Activated T-cell treated with anti-CD3 and anti-CD28 coated beads, Interleukin-2, amount 50 U/mL, for 24 hours (primary cell): ENCODE measurements at places on chromosomes 6 and 20.
A peak's percentile ranks its signal among the peaks of the same experiment; 100 is the strongest.

DNA sequence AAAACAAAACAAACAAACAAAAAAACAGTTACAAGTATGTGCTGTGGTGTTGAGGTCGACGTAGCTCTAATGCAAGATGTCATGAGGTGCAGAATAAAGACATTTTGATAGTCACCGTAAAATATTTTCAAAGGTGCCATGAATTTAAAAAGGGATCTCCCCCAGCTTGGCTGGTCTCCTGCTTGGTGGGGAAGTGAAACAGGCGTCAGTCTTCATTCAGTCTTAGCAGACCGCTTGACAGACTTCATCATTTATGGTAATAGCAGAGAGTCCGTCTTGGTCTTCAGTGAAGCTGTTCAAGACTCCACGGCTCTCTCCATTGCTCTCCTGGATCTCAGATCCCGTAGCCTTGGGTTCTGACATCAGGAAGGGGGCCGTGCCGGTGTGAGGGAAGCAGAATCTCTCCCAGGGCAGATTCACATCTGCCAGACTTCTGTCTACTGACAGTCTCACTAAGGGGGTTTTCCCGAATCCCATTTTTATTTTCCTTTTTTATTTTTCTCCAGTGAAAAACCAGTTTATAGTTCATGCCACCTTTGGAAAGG lies 1.6 kb downstream of the SLC24A3 start:
- DNase-seq = no peak

- no peak for DNase-seq
Observed at GRCh38 chr20:59777814-59778575, 155.4 kb downstream of the SYCP2 start.

DNA sequence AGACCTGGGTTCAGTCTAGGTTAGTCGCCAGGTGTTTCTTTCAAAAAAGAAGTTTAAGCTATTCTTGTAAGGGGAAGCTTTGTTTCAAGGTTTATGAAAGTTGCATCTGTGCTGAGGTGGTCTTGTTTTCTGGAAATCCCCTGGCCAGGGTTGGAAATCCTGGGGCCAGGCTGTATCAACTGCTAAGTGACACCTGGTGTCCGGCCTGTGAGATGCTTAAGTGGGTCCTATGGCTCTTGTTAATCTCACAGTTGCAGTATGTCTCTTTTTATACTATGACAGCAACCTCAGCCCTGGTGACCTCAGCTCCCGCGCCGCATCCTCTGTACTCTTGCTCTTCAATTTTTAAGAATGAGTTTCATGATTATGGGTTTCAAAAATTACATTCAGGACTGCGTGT lies 72.0 kb downstream of the CHMP4B start:
- DNase-seq = no peak

- no peak for DNase-seq
Observed at GRCh38 chr20:31712564-31713311, 9.9 kb downstream of the BCL2L1 start.

- no peak for DNase-seq
Observed at GRCh38 chr20:48421547-48421946, 406.3 kb downstream of the PREX1 start.

GRCh38 chr6:23655525-23655924 lies 470.5 kb upstream of the NRSN1 start:
- DNase-seq = no peak

DNA sequence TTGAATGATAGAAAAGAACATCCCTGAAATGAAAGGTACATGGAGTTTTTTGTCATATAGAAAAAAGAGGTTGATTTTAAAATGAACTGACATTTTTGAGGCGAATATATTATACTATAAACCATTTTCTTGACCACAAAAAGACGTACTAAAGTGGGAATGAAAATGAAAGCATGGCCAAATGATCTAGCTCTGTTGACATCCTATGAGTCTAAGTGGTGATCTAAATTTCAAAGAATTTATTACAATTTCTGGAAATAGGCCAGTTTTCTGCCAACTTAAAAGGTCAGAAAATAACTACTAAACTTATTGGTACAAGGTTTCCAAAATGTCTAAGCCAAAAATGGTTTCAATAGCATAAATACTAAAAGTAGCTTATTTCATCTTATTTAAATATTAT lies 536.8 kb downstream of the EYS start:
- DNase-seq = no peak

GRCh38 chr6:87700397-87701343 lies 1.4 kb downstream of the AKIRIN2 start:
- peak; percentile 57 for DNase-seq

DNA sequence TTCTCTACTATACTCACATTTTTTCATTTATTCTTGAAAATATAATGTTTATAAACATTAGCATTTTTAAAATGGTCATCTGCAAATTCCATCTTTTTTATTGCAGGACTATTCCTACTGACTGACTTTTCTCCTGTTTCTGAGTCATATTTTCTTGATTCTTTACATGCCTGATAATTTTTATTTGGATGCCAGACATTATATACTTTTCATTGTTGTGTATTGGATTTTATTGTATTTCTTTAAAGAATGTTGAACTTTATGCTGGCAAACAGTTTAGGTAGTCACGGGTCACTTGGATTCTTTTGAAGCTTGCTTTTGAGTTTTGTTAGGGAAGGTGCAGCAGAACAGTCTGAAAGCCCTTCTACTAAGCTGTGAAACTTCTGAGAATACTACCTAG lies 403.2 kb downstream of the ARHGAP18 start:
- DNase-seq = no peak

DNA sequence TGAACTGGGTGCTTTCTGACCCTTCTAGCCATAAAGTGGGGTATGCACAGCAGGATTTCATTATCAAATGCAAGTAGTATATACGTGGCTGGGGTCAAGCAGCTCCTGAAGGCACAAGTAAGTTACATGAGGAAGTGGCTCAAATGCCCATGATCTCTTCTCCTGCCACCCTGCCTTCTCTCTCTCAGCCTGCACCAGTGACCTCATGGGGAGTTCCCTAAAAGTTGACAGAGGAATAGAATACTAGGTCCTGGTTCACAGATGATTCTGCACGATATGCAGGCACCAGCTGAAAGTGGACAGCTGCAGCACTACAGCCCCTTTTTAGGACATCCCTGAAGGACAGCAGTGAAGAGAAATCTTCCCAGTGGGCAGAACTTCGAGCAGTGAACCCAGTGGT lies 282.0 kb downstream of the BCKDHB start:
- DNase-seq = no peak

DNA sequence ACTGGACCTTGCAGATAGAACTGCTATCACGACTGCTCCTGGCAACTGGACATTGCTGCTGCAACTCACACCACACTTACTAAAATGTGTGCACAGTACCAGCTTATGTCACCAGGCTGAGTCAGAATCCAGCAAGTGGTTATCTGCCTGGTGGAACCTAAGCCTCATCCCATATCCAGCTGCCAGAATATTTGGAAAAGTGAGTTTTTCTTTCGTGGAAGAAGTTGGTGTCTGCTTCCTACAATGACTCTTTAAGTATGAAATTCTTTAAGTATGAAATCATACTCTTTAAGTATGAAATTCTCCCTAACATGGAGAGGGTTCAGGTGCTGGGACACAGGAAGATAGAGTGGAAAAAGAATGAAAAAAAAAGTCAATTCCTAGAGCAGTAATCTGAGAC lies 16.4 kb upstream of the POLR1H start:
- no peak for DNase-seq

- DNase-seq = no peak
Observed at GRCh38 chr6:8589941-8590729, 154.8 kb upstream of the SLC35B3 start.

DNA sequence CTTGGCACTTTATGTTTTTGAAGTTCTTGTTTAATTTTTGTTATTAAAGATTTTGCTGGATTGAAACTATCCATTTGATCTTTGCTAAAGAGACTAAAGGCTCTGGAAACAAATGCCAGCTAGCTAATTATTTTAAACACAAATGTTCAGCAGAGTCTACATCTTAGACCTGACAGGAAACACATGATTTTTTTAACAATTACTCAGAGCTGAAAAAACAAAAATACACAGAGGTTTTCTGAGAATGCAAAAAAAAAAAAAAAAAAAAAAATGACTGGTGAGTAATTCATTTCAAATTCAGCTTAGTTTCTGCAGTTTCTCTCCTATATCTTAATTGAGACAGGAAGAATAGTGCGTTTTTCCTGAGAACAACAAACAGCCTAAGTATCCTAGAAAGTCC lies 448.0 kb downstream of the TENT5A start:
- no peak for DNase-seq

DNA sequence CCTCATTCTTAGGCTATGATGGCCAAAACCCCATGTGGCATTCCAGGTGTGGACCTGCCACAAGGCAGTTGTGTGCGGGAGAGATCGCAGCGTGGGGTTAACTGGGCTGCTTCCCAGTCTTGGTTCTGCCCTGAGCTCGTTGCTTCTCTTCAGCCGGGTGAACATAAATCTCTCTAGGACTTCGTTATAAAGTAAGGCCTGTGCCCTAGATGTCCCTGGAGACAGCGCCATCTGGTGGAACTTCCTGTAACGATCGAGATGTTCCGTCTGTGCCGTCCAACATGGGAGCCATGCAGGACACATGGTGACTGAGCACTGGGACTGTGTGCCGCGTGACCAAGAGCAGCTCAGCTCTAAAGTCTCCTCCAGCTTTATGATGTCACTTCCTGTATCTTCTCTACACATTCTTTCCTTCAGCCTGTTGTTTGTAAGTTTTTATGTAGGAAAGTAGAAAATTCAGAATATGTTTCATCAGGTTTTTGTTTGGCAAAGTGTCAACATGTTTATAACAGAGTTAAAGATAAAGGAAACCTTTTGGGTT lies 26.8 kb upstream of the RPP40 start:
- peak; percentile 79 for DNase-seq

- DNase-seq = no peak
Observed at GRCh38 chr20:1296922-1297321, 30.8 kb downstream of the SNPH start.

- no peak for DNase-seq
Observed at GRCh38 chr6:53536561-53536960, 8.3 kb downstream of the GCLC start.

GRCh38 chr6:157645201-157645795 lies 177.7 kb upstream of the SNX9 start:
- DNase-seq = no peak

DNA sequence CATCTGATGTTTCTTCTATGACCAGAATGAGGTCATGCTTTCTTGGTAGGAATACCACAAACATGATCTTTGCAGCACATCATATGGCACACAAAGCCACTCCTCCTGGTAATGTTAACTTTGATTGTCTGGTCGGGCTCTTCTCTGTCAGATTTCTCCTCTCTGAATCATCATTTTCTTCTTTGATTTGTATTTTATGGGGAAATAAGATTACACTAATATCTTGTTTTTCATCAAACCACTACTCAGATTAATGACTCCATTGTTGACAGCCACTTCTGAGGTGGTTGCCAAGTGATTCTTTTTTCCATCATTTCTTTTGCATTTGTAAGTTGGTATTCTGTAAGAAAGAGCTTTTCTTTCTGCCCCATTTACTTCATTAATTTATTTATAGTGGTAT lies 29.5 kb downstream of the TRMT11 start:
- DNase-seq = no peak

DNA sequence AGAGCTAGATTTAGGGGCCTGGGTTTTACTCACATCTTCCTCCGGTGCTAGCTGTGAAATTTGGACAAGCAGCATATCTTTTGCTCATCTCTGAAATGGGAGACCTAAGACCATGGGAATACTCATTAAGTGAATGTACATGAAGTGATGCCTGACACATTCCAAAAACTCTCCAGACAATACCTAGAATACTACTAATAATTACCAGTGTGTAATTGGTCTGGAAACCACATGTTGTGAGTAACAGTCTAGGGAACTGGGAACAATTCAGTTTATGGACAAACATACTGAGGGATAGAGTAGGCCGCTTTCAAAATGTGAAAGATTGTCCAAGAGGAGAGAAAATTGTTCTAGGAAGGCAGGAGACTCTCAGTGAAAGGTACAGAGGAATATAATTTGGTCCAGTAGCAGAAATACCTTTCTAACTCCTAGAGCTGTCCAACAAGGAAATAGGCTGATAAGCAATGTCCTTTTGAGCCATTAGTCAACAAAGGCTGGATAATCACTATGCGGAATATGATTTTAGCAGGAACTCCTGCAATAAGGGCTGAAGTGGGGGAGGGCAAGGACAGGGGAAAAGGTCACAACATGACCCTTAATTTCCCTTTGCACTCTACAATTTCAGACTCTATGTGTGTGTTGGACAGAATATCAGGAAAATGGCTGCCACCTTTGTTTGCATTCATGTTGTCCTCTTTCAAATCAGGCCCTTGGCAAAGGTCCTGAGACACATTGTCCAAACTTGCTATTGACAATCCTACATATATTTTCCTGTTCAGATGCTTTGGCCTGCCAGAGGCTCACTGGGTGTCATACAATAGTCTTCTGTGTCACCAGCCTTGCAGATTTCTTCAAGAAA lies 315.4 kb downstream of the PLCB1 start:
- no peak for DNase-seq

GRCh38 chr6:2388554-2389324 lies 143.3 kb upstream of the GMDS start:
- DNase-seq = no peak

DNA sequence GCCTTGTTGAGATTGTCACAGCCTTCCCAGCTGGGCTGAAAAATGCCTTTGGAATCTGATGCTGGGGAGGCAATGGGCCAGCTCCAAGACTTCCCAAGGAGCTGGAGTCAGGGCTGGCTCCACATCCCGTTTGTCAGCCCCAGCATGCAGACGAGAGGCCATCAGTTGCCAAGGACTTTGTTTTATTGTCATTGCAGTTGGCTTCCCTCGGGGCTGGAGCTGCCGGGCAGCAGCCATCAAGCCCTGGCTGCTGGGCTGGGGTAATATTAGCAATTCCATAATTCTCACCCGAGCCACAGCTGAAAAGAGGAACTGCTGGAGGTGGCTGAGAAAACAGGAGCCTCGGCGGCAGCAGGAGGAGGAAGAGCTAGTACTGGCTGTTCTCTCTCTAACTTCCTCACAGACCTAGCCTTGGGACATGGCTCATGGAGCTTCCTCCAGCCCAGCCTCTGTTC lies 182.5 kb downstream of the CDC5L start:
- no peak for DNase-seq
